ENCODE measurements at places on chromosomes 4 and X. TPM values are rescaled to one million over a fixed set of nuclear protein-coding genes. Genes with fewer than 3 reads are reported as not detected.

GRCh38 chrX:129039176-129039575 lies 484.1 kb downstream of the SMARCA1 start:
- no peaks in the 10 kb centered on the region for H3K36me3 ChIP-seq
- H3K4me3 ChIP-seq = no peak overlapping the region
- H3K27ac ChIP-seq = no peak overlapping the region
- H3K4me1 ChIP-seq = no peaks in the 10 kb centered on the region

GRCh38 chr4:54378461-54378860 lies 149.4 kb downstream of the PDGFRA start:
- no peak overlapping the region for H3K4me3 ChIP-seq
- DNase-seq = no peak
- H3K36me3 ChIP-seq = no peaks in the 10 kb centered on the region
- H3K4me1 ChIP-seq = no peaks in the 10 kb centered on the region

Gene CCKAR
- total RNA-seq = not detected

Gene UBE2K
- 37.8 TPM for total RNA-seq

DNA sequence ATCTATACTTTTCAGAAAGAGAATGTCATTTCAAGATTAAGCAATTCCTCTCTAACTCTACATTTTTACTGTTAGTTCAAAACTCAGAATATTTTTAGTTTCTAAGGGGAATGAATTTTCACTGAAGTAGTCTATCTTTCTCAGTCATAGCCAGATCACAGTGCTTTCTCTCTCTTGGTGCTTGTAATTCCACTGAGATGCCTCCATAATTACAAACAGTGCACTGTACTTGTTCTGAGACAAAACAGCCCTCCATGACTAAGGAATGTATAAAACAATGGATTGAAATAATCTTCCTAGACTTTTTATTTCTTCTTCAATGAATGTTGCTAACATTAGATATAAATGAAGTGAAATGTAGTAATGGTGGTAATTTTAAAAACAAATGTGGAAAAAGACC lies 603.2 kb upstream of the FAM241A start:
- no peaks in the 10 kb centered on the region for H3K27me3 ChIP-seq
- no peaks in the 10 kb centered on the region for H3K36me3 ChIP-seq
- no peak overlapping the region for H3K27ac ChIP-seq
- no peak overlapping the region for H3K4me3 ChIP-seq

GRCh38 chrX:19214311-19214710 lies 92.0 kb upstream of the ADGRG2 start:
- H3K27me3 ChIP-seq = no peaks in the 10 kb centered on the region
- no peak overlapping the region for H3K4me3 ChIP-seq
- no peaks in the 10 kb centered on the region for H3K4me1 ChIP-seq

Gene BRS3
- total RNA-seq = not detected

Gene GNRHR
- total RNA-seq = not detected

Gene UCP1
- total RNA-seq = not detected

Gene SHROOM4
- 6.1 TPM for total RNA-seq

- no peaks in the 10 kb centered on the region for H3K4me1 ChIP-seq
- no peak overlapping the region for H3K4me3 ChIP-seq
- H3K27me3 ChIP-seq = no peaks in the 10 kb centered on the region
- no peak for DNase-seq
- H3K27ac ChIP-seq = no peak overlapping the region
- H3K36me3 ChIP-seq = no peaks in the 10 kb centered on the region
Measured at GRCh38 chrX:42715701-42716262, 62.2 kb downstream of the PPP1R2C start.

DNA sequence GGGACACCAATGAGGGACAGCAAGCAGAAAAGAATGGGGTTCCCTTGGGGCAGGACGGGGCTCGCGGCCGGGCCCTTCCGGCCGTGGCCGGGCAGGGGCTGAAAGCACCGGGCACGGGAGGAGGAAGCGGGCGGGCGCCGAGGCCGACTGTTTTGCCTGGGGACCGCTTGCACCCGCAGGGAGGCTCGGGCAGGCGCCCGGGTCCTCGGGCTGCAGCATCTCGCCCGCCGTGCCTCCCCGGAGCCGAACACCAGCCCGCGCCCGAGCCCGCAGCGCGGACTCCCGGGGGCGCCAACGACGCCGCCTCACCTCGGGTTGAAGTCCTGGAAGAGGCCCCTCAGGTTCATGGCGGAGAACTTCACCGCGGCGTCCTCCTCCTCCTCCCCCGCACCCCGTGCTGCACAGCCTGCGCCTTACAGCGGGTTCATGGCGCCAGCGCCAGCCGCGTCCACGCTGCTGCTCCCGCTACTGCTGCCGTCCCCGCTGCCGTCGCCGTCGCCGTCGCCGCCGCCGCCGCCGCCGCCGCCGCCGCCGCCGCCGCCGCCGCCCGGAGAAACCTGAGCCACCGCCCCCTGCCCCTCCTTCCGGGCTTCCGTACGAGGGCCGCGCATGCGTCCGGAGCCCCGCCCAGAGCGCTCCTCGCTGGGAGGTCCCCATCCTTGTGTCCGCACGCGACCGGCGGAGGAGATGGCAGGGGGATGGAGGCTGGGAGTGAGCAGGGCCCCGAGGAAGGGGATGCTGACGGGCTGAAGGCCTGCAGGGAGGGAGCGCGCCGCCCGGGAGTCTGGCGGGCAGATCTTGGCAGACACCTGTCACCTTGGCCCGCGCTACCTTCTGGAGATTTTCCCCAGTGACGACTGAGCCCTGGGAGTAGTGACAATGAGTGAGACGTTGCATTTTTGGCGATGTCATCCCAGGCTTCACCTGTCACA lies at the start of gene TMEM185A:
Gene TMEM185A, minus strand, starts transcription at position 559 of the 932 bp plus-strand sequence. Its CDS starts 212 bp downstream, at position 347.
- peak within 1 kb of the TSS; percentile 64 for H3K4me3 ChIP-seq
- H3K27ac ChIP-seq = peak within 1 kb of the TSS; percentile 81
- no peaks in the 10 kb centered on the region for H3K27me3 ChIP-seq
- no peaks in the 10 kb centered on the region for H3K4me1 ChIP-seq

DNA sequence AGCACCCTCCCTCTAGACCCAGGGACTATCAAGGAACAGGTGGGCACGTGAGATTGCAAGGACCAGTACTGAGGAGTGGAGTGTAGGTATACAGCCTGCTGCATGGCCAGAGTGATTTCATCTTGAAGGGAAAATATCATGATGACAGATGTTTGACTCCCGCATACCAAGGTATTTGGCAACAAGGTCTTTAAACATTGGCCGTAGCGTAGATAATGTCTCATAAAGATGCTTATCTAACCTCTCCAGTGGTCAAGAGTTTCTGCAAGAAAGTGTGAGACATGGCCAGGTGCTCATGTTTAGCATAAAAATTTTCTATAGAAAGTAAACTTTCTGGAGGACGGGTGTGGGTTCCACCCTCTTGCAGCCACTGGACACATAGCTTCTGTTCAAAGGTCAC lies 18.7 kb upstream of the ZNF630 start:
- no peak overlapping the region for H3K27ac ChIP-seq
- H3K4me3 ChIP-seq = no peak overlapping the region
- no peaks in the 10 kb centered on the region for H3K27me3 ChIP-seq
- DNase-seq = no peak

Gene SPATA18
- total RNA-seq = 1.8 TPM

Gene HSD17B10
- 44.6 TPM for total RNA-seq

GRCh38 chr4:183468210-183469095 lies 24.0 kb downstream of the CDKN2AIP start:
- H3K4me3 ChIP-seq = no peak overlapping the region
- H3K36me3 ChIP-seq = no peaks in the 10 kb centered on the region
- no peak for DNase-seq
- H3K27ac ChIP-seq = no peak overlapping the region
- H3K27me3 ChIP-seq = no peaks in the 10 kb centered on the region

DNA sequence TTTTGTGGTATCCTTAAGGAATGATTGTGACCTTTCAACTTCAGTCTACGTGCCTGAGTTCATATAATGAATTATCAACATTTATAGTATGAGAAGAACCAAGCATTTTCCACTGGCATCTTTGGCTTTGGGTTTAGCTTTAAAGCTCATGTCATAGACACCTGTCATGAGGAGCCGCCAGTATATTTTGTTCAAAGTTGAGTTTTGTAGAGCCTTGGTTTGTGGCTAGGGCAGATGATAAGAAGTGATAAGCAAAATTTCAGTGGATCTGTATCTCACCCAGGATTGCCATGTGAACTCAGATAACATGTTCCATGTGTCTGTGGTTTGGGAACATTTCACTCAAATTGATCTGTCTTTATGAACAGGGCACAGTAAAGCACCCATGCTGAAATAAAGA lies 873.2 kb downstream of the STPG2 start:
- H3K36me3 ChIP-seq = no peaks in the 10 kb centered on the region
- no peaks in the 10 kb centered on the region for H3K27me3 ChIP-seq
- H3K4me3 ChIP-seq = no peak overlapping the region
- no peaks in the 10 kb centered on the region for H3K4me1 ChIP-seq
- H3K27ac ChIP-seq = no peak overlapping the region
- no peak for DNase-seq

DNA sequence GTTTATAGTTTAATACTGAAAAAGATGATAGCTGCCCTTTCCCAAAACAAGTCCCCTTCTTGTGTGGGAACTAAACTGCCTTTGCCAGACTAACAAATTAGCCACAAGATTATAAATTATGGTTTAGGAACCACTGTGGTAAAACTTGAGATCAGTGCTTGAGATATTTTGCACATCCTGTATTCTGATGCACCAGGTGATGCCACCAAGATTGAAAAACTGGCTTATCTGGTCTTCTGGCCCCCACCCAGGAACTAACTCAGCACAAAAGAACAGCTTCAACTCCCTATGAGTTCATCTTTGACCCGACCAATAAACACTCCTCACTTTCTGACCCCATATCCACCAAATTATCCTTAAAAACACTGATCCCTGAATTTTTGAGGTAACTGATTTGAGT lies 36.7 kb upstream of the EFNB1 start:
- H3K4me3 ChIP-seq = no peak overlapping the region
- H3K27ac ChIP-seq = no peak overlapping the region
- no peaks in the 10 kb centered on the region for H3K27me3 ChIP-seq
- H3K4me1 ChIP-seq = no peaks in the 10 kb centered on the region
- DNase-seq = no peak

GRCh38 chrX:20452487-20452886 lies 185.8 kb upstream of the RPS6KA3 start:
- no peaks in the 10 kb centered on the region for H3K27me3 ChIP-seq
- no peak for DNase-seq
- H3K4me3 ChIP-seq = no peak overlapping the region

DNA sequence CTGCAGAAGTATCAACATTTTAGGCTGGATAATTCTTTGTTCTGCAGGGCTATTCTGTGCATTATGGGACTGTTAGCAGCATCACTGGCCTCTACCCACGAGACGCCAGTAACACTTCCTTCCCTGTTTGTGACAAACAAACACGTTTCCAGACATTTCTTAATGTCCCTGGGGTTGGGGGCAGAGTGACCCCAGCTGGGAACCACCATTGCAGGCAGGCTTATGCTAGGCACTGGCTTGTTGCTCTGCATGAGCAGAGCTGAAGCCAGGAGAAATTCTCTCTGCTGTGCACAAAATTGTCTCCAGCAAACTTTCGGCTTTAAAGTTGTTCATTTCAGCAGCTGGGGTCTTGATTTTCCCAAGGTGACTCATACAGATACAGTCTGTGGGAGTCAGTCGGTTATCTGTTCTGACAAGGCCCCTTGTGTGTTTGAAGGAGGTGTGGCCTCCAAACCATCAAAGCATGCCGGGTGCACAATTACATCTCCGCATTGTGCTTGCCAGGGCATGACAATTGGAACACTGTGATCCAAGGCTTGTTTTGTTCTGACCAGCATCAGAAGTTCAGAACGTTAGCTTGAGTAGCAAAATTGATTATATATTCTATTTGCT lies 156.4 kb upstream of the BOD1L1 start:
- no peaks in the 10 kb centered on the region for H3K36me3 ChIP-seq
- H3K27ac ChIP-seq = no peak overlapping the region
- H3K4me3 ChIP-seq = no peak overlapping the region
- H3K27me3 ChIP-seq = no peaks in the 10 kb centered on the region
- H3K4me1 ChIP-seq = no peaks in the 10 kb centered on the region
- no peak for DNase-seq

DNA sequence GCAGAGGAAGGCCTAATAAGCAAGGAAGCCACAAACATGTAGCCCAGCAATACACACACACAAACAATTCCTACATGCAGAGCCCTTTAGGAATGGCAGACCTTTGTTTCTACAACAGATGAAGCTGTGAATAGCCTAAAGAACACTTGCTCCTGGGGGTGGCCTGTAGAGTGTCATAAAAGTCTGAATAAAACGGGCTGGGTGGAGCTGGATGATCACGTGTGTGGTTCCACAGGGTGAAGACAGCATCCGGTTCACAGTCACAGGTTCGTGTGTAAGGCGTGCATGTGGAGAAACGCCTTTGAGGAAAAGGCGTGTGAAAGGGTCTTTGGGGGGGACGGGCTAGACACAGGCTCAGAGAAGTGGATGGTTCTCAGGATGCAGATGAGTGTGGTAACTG lies 156.1 kb downstream of the AFAP1 start:
- H3K4me3 ChIP-seq = no peak overlapping the region
- H3K36me3 ChIP-seq = no peaks in the 10 kb centered on the region
- H3K27ac ChIP-seq = peak overlapping the region; percentile 33
- H3K4me1 ChIP-seq = peaks cover 54% of the 10 kb centered on the region
- DNase-seq = peak; percentile 61
